ENCODE measurements at places on chromosomes 1 and 21.
A peak's percentile ranks its signal among the peaks of the same experiment; 100 is the strongest.

DNA sequence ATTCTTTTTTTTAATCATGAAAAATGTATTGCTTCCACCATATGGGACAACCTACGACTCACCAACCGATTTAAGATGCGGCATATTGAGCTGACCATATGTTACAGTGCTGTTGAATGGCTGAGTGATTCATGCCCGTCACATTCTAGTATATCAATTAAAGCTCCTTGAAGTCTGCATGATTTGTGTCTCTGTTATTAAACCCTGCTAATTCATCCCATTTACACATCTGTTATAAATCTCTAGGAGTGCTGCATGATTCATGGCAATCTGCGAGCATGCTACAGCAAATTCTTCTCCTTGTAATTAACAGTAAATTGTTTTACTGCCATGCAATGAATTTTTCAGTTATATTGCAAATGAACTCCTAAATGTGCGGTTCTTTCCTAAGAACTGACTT, 239.8 kb downstream of the USH2A start:
- DNase-seq: no peak

- no peak for DNase-seq
Observed at GRCh38 chr1:1121611-1122077, 5.8 kb upstream of the C1orf159 start.

DNA sequence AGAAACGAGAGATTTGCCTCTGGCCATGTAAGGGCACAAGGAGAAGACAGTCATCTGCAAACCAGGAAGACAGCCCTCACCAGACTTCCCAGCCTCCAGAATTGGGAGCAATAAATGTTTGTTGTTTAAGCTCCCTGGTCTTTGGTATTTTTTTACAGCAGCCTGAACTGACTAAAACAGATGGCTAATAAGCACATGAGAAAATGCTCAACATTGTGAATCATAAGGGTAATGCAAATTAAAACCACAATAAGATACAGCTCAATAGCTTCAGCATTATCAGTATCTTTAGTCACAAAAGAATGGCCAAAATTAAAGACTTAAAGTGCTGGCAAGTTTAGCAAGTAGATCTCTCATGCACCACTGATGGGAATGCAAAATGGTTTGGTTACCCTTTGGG, 11.7 kb downstream of the UBE2G2 start:
- DNase-seq: no peak

DNA sequence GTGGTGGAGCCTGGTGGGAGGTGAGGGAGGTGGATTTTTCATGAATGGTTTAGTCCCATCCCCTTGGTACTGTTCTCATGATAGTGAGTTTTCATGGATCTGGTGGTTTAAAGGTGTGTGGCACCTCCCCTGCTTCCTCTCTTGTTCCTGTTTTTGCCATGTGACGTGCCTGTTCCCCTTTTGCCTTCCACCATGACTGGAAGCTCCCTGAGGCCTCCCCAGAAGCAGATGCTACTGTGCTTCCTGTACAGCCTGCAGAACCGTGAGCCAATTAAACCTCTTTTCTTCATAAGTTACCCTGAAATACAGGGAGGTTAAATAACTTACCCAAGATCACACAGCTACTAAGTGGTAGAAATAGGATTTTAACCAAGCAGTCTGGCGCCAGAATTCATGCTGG, 4.3 kb upstream of the HEYL start:
- DNase-seq: no peak

GRCh38 chr1:19676438-19676922, 11.8 kb downstream of the HTR6 start:
- DNase-seq: peak; percentile 14

DNA sequence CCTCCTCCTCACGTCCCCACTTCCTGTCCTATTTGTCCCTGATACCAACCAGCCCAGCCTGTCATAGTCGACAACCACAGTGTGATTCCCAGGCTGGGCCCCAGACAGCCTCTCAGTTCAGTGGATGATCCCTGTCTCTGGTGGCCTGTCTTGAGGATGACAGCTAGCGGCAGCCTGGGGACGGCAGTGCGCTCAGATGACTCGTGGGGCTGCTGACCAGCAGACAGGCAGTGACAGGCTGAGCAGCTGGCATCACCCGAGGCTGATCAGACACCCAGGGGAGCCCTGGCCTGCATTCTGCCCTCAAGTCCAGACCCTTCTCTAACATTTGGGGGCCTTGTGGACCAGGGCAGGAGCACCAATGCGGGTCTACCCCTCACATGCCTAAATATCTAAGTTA, 21.0 kb downstream of the NKAIN1 start:
- DNase-seq: no peak

- DNase-seq: no peak
Observed at GRCh38 chr21:37751268-37751975, 164.8 kb downstream of the KCNJ6 start.

- no peak for DNase-seq
Observed at GRCh38 chr1:15310544-15310943, 63.5 kb downstream of the FHAD1 start.

- no peak for DNase-seq
Observed at GRCh38 chr1:201365251-201365650, 12.2 kb downstream of the TNNT2 start.

DNA sequence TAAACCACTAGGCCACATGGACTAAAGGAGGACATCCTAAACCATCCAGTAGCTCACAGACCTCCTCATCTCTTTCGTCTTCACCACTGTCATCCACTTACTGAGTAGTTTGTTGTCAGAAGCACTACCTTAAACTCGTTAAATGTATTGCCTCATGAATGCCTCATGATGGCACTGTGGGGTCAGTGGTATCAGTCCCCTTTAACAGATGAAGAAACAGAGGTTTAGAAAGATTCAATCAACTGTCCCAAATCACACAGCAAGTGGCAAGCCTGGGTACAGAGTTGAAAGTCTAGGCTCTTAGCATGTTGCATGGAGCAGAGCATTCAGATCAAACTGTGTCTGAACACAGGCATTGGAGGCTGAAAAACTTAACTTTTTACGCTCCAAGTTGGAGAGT, 183.6 kb upstream of the KIAA0040 start:
- DNase-seq: no peak

DNA sequence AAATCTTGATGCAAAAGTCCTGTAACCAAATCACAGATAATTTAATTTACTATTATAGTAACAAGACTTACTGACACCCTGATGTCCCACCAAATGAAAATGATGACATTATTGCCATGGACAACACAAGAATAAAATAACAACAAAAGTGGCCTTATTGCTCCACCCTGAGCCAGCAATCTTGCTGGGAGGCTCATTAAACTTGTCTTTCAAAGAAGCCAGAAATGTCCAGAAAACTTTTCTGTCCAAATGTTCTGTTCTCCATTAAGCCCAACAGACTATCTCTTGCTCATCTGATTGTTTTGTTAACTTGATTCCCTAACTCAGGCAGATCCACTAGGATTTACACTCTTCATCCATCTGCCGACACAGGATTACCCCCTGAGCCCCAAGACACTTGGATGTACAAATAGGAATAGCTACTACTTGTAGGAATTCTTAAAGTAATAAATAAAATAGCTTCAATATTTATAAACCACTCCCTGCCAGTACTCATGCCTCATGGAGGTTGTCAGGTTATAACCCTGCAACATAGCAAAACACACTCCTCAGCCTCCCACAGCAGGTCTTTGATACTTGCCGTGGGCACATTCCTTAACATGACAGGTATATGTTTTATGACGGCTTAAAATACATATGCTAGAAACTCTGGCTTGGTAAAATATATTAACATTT, 84.9 kb downstream of the PTPN14 start:
- DNase-seq: no peak

DNA sequence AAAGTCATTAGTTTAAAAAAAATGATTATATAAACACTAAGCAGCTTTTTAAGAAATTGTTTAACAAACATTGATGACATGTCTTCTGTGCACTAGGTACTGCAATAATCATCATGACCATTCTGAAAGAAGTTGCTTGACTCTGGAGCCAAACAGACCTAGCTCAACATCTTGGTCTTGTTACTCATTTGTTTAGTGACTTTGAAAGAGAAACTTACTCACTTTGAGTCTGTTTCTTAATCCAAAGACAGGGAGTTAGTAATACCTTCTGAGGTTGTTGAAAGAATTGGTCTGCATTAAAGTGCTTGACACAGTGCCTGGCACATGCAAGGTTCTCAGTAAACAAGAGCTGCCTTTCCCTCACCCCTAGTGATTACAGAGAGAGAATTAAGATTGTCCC, 84.4 kb downstream of the SGIP1 start:
- no peak for DNase-seq

DNA sequence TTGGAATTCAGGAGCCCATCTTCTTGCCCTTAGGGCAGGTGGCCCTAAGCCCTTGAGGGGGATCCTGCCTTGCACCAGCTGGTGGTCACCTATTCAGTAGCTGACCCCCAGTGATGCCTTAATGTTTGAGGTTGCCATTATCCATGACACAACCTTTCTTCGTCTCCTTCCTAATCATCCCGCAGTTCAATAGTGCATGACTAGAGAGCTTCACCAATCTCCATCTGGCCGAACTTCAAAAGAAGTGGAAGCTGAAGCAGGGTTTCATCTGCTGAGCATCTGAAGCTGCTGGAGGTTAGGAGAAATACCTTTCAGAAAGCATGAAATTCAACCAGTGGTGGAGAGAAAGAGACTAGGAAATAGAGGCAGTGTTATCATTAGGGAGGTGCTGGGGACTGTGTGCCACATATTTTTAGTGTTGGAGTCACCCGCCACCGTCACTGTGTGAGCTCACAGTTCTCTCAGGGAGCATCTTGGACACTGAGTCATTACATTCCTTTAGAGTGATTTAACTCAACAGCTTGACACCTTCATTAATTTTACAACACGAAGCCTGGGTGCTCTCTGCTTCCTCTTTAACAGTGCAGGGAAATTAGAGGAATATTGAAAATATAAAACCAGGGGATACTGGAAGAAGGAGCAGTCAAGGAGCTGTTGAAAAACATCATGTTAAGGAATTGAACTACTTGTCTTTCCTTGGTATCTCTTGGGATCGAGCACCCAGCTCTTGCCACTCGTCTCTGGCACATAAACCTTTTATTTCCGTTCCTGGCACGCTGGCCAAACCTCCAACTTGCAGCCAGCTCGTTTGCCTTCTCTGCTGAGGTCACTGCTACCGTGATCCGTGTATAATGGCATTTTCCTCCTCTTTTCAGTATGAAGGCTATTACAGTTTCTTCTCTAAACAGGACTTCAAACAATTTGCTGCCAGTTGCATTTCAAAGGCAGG, 53.6 kb downstream of the PEX14 start:
- no peak for DNase-seq

GRCh38 chr1:103448560-103448959, 76.9 kb upstream of the RNPC3 start:
- no peak for DNase-seq

GRCh38 chr1:202349206-202349928, 868 bp downstream of the PPP1R12B start:
- DNase-seq: peak; percentile 41

DNA sequence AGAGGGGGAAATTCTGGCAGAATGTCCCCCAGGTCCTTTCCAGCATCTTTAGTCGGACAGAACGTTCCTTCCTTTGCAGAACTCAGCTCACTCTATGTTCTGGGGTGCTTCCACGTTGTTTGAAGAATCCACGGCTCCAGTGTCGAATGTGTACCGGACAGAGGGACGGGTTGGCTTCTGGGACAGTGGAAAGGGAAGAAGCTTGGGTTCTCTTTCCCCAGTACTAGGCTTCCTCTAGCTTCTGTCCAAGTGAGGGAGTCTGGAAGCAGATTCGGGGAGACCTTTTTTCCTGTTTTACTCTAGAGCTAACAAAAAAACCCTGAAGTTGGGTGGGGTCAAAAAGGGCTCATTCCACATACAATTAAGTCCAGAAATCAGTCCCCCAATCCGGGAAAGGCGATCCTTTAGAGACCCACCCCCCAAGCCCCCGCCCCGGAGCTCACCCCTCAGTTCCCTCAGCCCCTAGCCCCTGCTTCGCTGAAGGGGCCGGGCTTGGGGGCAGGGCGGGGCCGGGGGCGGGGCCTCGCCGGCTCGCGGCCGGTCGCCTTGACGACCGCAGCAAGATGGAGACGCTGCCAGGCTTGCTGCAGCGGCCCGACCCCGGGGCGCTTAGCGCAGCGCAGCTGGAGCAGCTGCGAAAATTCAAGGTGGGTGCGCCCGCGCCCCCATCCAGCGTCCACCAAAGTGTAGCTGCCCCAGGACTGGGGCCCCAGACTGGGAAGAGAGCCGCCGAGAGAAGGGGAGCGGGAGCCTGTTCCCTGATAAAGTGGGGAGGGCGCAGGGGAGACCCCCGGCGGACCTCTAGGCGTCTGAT, at the start of gene RIIAD1:
Gene RIIAD1, plus strand, starts transcription at position 549 of the 814 bp plus-strand sequence. Its CDS starts 15 bp downstream, at position 564.
- peak; percentile 54 for DNase-seq

DNA sequence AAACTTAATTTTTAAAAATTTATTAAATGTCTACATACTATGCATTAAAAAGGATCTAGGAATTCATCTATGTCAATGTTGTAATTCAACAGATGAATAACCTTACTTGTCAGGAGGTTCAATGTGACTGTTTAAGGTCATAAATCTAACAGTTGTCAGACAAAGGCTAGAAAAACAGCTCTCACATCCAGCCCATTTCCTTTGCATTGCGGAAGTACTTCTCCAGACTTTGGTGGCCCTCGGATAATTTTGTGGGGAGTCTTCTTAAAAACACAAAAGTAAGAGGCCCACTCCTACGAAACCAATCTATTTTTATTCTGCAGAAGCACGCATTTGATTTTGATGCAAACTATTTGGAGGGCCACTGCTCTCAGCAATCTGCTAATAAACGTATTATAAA, 122.6 kb upstream of the CHRM3 start:
- DNase-seq: no peak

DNA sequence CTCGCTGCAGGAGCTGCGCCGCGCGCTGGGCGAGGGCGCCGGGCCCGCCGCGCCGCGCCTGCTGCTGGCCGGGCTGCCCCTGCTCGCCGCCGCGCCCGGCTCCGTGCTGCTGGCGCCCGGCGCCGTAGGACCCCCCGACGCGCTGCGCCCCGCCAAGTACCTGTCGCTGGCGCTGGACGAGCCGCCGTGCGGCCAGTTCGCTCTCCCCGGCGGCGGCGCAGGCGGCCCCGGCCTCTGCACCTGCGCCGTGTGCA, 730 bp downstream of the OLIG1 start:
- no peak for DNase-seq

GRCh38 chr1:208997726-208998312, 585.7 kb upstream of the CAMK1G start:
- no peak for DNase-seq

Measured in CD4-positive, alpha-beta T cell treated with Interleukin-17A for 1 hour (primary cell).